ENCODE measurements at places on chromosomes 2 and 18.

GRCh38 chr2:133424876-133425275 lies 143.4 kb downstream of the NCKAP5 start:
- no peak for DNase-seq

- no peak for DNase-seq
These were observed 194.3 kb downstream of the SOX11 start for GRCh38 chr2:5886462-5886861.

DNA sequence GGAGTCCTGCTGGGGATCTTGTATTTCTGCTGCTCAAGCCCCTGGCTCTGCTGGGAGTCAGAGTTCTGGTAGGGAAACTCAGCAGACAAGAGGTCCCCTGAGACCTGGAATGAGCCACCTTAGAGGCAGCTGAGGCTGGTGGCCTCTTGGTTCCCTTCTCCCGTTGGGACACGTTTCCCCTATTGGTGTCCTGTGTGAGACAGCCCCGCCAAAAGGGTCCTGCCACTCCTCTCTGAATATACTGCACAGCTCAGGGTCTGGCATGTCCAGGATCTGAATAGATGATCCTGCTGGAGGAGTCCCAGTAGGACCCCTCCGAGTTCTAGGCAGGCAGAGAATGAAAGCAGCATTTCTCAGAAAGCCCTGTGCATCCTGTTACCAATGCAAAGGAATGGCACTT lies 2.0 kb upstream of the RALB start:
- DNase-seq: no peak

- no peak for DNase-seq
These were observed 322.5 kb downstream of the ARHGAP15 start for GRCh38 chr2:143451642-143452281.

GRCh38 chr2:97781981-97782380 lies 68.6 kb downstream of the ZAP70 start:
- DNase-seq: no peak

DNA sequence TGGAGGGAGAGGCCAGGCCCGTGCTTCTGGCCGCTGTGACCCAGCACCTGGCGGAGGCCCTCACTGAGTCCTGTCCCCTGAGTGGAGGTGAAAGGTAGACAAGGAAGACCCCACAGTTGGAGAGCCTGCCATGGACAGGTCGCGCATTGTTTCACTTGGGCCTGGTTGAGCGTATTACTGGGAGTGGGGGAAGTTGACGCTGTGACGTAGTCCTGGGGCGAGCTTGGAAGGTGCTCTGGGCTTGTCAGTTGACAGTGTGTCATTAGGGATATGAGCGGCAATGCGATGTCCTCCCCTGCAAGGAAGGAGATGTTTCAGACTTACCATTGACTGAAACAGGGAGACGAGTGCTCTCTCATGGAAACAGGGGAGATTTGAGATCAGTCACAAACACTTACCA lies 127.1 kb downstream of the SH3RF3 start:
- DNase-seq: no peak

GRCh38 chr18:8997634-8998033 lies 104.9 kb upstream of the NDUFV2 start:
- no peak for DNase-seq

DNA sequence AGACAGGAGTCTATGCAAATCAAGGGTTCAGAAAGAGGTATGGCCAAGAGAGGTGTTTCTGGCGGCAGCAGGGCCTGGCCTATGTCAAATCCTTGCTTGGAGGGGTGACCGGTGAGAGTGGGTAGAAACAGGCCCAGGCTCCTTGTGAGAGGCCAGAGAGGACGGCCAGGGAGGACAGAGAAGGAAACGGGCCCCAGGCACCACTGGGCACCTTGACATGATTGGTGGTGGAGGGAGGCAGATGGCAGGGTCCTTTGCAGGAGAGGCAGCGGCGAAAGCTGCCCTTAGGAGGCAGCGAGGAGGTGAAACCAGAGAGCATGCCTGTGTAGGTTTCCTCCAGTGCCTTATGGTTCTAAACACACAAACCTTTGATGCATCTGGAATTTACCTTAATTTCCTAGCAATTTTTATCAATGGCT lies 6.2 kb downstream of the RAMP1 start:
- no peak for DNase-seq

DNA sequence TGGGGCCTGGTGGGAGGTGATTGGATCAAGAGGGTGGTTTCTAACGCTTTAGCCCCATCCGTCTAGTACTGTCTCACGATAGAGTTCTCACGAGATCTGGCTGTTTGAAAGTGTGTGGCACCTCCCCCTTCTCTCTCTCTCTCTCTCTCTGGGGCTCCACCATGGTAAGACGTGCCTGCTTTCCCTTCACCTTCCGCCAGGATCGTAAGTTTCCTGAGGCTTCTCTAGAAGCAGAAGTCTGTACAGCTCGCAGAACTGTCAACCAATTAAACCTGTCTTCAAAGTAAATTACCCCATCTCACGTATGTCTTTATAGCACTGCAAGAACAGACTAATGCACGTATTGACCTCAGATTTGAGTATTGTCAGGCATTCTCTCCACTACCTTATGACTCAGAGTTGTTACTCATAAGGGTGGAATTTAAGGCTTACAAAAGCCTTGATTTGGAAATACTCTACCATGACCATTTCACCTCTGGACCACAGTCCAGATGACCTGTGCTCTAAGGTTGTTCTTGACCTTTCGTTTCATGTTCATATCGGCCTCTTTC lies 99.5 kb upstream of the AGAP1 start:
- no peak for DNase-seq

- DNase-seq: no peak
These were observed 123.6 kb downstream of the EIPR1 start for GRCh38 chr2:3253913-3254441.

- DNase-seq: no peak
These were observed 17.8 kb upstream of the DGKD start for GRCh38 chr2:233336541-233336940.

DNA sequence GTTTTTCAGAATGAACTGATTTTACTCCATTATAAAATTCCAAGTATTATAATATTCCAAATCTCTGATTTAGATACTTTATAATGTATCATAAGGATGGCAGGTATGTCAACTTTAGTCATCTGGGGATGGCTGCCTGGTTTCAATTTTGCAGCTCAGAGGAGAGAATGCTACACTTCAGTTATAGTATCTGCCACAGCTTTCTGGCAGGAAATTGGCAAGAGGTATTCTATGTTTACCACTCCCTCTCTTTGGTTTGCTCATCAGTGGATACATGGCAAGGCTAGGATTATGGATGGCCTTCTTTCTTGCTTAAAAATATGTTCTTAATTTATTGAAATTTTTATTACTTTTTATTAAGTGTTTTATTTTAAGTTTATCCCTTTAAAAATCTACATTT lies 67.0 kb upstream of the TNFRSF11A start:
- no peak for DNase-seq

DNA sequence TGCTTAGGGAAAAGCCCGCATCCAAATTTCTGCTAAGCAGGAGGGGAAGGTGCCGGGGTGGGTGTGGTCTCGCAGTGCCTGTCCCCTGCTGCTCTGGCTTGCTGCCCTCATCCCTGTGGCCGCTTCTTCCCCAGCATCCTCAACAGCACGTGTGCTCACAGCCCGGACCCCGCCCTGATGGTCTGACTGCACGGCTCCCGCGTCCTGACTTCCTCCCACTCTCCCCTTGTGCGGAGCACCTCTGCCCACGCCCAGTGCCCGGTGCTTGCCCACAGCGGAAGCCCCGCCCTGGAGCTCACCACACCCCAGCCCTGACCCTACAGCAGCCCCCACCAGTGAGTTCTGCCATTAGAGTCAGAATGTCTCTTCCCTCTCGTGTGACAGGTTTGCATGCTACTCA lies 277.9 kb downstream of the NDUFA10 start:
- DNase-seq: no peak

GRCh38 chr2:96526615-96527285 lies 9.8 kb upstream of the ARID5A start:
- no peak for DNase-seq

DNA sequence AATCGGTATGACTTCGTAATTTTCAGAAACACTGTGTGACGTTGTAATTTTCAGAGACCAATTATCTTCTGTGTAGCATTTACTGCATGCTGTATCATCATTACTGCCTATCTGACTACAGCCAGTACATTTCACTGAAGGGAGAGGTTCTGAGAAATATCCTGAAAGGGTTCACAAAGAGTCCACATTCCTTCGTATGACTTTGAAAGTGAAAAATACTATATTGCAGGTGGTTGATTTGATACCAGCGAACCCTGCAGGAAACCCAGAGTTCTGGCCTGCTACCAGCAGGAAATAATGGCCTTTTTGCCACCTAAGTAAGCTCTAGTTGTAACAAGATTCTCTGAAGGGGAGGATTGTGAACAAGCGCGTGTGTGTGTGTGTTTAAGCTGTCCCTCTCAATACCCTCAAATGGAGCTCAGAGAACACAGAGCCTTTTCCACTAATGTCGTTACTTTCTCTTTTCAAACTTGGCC lies 155.5 kb downstream of the ARHGAP28 start:
- DNase-seq: no peak

DNA sequence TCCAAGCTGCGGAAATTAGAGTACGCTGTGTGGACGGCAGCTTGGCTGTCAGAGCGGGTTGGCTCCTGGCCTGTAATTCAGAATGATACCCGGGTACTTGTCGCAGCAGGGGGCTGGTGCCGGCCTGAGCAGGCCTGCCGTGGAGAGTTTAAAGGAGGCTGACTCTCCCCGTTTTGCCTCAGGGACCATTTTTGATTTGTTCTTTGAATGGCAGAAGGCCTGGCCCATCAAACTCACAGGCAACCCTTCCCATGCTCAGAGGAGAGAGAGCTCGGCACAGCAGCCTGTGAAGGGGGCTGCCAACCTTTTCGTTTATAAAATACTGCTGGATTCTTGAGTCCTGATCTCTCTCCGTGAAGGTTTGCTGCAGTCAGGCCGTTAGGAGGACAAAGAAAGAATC lies 151.3 kb downstream of the KLHL29 start:
- no peak for DNase-seq

DNA sequence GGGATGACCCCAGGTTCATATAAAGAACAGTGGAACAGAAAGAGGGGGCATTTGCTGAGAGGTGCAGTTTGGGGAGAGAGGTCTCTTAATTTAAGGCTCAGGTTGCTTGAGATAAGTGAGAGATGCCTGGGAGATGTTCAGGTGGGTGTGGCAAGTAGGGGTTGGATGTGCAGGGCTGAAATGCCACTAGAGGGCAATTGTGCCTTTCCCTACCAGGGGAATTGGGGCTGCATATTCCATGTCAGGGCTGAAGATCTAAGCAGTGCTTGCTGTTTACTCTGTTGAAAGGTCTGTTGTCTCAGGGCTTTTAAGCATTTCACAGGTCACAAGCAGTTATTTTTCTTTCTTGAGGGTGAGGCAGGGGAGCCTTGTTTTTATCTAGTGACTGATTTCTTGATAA lies 7.8 kb downstream of the CCDC85A start:
- DNase-seq: no peak

- no peak for DNase-seq
These were observed 62.5 kb downstream of the BABAM2 start for GRCh38 chr2:27953077-27953476.

GRCh38 chr2:151904021-151904420 lies 75.8 kb upstream of the ARL5A start:
- DNase-seq: no peak

- no peak for DNase-seq
These were observed 97.0 kb downstream of the TTC32 start for GRCh38 chr2:19804639-19805260.

DNA sequence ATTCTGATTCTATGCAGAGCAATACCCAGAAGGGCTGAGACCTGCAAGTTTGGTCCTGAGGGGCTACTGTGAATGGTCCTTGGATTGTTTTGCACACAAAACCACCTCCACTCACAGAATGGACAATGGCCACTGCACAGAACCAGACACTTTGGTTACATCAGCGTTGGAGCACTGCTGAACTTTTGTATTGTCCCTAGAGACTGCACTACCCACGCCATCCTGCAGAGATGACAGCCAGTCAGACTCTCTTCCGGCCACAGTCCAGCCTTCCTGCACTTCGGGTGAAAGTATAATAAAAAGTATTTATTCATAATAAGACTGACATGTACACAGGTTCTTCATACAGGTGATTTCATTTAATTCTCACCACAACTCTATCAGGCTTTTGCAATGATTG lies 35.7 kb downstream of the CELF4 start:
- no peak for DNase-seq

DNA sequence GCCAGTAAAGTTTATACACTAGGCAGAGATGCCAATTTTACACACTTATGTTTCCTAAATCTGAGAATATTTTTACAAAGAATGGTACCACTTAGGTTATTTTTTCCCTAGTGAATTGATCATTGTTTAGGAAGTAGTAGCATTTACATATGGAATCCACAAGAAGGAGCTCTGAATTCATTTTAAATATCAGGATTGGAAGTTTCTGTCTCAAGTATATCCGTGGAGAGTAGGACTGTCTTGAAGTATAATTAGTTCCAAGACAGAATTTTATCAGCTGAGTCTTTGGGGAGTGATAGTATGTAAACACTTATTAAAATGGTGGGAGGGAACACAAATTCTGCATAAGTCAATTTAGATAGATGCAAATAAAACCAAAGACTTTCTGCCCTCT lies 82.3 kb upstream of the FAM98A start:
- no peak for DNase-seq

DNA sequence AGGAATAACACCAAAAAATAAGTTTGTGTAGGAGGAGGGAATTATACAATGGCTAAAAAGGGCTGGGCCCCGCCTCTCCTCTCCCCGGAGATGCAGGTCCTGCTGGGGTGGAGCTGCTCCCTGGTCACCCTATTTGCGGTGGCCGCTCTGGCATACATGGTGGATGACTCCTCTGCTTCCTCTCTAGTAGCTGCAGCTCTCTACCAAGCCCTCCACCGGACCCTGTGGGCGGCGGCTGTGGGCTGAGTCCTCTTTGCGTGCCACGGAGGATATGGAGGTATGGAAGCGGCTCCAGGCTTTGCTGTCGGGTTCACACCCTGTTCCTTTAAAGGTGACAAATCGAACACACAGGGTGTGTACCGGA lies 77.1 kb upstream of the SEC11C start:
- no peak for DNase-seq

GRCh38 chr2:61841286-61841685 lies 12.6 kb downstream of the FAM161A start:
- DNase-seq: no peak

- no peak for DNase-seq
These were observed 190.8 kb downstream of the ARHGAP28 start for GRCh38 chr18:6920099-6920955.

DNA sequence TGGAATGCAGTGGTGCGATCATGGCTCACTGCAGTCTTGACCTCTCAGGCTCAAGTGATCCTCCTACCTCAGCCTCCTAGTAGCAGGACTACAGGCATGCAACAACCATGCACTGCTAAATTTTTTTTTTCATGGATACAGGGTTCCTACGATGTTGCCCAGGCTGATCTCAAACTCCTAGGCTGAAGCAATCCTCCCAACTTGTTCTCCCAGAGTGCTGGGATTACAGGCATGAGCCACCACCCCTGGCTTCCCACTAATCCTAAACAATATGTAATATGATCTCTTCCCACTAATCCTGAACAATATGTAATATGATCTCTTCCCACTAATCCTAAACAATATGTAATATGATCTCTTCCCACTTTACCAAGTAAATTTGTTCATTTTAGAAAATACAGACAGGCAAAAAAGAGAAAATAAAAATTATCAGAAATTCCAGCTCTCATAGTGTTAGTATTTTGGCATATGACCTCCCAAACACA lies 33.7 kb upstream of the C18orf32 start:
- no peak for DNase-seq

- no peak for DNase-seq
These were observed 147.4 kb upstream of the PGAP1 start for GRCh38 chr2:197073701-197074433.

All from activated CD8-positive, alpha-beta memory T cell treated with anti-CD3 and anti-CD28 coated beads for 1 hour (primary cell).